ENCODE measurements at places on chromosomes 5 and 9.

DNA sequence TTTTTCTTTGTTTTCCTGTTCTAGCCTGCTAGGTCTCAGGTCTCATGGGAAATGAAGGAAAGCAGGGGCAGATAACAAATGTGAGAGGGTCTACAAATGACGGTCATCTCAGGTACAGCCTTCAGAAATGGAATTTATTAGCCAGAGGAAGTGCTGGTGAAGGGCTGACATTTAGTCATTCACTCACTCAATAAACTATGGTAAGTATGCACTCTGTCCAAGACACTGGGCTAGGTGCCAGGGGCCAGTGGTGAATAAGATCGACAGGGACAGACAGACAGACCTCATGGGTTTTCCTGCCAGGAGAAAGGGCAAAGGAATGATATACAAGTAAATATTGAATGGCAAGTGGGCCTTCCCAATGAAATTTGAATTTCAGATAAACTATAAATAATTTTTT lies 6.3 kb downstream of the PDE6A start:
- DNase-seq: no peak

DNA sequence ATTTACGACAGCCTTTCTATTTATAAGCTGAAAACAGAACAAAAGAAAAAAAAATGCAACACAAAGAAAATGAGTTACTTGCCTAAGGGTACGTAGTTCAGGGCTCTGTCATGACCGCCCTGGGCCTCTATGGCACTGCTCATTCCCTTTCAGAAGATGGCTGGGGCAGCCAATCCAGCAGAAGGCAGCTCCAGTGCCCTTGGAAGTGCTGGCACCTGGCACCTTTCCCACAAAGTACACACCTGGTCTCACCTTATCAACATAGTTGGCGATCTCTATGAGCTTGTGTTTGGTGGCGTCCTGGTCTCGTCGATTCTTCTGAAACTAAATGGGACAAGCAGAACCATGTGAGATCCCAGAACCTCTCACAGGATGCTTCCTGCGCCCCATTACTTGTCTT lies 53.2 kb downstream of the NIPAL4 start:
- no peak for DNase-seq

GRCh38 chr9:86580688-86581087 lies 226.5 kb upstream of the TUT7 start:
- no peak for DNase-seq

DNA sequence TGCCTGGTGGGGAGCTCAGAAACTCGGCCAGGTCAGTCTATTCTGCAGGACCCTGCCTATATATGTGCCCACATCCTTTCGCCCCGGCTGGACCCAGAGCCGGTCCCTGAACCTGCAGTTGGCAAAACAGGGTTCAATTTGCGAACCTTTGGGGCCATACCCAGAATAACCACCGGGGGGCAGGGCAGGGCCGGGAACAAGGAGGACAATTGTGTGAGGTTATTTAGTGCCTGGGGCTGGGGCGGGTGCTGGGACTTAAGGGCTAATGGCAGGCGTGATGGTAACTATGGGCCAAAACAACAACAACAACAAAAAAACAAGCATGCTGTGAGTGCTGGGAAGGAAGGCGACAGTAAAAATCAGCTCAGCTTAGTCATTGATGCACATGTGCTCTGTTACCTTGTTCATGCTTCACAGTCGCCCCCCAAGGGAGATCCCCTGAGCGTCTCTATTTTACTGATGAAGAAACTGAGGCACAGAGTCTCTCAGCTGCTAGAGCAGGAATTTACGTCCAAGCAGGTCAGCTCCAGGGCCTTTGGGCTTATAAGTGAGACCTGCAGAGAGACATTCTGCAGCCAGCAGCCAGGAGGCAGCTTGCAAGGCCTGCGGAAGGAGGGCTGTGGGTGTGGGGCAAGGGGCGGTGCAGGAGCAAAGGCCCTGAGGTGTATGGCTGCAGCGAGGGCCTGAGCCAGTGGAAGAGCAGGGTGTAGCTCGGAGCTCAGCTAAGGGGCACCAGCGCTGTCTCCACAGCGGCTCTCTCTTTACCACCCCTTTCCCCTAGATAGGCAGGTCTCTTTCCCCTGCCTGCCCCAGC lies 106.0 kb downstream of the PHF2 start:
- no peak for DNase-seq

GRCh38 chr5:67942421-67942820 lies 273.1 kb upstream of the PIK3R1 start:
- no peak for DNase-seq

- DNase-seq: no peak
These were observed 2.4 kb downstream of the N4BP3 start for GRCh38 chr5:178115814-178116142.

GRCh38 chr5:61280205-61280604 lies 51.9 kb upstream of the ZSWIM6 start:
- no peak for DNase-seq

- DNase-seq: no peak
These were observed 57.7 kb downstream of the DCP2 start for GRCh38 chr5:113034182-113034773.
